Kidney tubule cell (primary cell): ENCODE measurements at places on chromosomes 5 and 9.

- no peak for DNase-seq
These were observed 110.0 kb downstream of the TLE1 start for GRCh38 chr9:81579381-81579780.

DNA sequence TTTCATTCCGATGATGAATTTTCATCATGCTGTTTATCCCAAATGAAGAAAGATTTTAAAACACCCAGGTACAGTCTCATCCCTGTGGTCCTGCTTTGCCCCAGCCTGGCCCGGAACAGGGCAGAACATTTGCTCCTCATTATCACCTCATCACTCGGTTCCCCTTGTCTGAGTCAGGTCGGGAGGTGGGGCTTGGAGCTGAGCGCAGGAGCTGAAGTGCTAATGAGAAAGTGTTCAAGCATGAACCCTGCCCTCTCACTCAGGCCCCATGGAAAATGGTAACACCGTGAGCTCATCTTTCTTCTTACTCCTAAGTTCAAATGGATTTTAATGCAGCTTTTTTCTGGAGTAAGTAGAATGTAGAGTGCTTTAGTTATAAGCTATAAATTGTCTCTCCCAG is 466.2 kb downstream of the KDM4C start:
- DNase-seq, result peak; percentile 74

DNA sequence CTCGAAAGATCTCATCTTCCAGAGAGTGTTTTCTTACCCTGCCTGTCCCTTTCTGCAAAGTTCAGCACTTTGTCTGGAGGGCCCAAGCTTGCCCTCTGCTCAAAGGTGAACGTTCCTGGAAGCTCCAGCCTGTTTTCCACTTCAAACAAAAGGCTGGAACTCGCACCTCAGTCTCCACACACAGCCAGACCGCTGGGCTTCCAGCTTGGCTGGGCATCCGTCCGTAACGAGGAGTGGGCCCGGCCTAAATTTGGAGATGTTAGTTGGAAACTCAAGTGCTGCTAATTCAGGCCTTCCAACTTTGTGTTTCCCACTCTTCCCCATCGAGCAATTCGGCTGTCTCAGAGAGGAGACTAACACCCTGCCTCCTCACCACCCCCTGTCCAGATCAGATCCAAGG is 35.1 kb downstream of the FGF18 start:
- DNase-seq, result no peak

GRCh38 chr5:110865400-110866094 is 126.7 kb downstream of the SLC25A46 start:
- DNase-seq, result peak; percentile 53

DNA sequence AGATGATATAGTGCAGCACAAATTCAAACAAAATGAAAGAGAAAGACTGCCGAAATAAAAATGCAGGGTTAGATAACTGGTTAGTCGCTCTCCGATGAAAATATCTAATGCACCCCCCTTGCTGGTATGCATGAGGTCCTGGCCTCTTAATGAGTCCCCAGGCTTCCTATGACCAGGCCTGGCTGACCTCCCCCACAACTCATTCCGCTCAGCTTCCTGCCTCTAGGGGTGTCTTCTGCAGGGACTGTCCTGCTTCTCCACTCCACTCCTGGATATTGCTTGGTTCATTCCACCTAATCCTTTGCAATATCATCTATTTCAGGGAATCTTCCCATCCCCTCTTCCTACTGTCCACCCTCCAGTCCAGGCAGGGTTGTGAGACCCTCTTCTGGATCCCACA is 341.8 kb downstream of the ASTN2 start:
- DNase-seq, result no peak

DNA sequence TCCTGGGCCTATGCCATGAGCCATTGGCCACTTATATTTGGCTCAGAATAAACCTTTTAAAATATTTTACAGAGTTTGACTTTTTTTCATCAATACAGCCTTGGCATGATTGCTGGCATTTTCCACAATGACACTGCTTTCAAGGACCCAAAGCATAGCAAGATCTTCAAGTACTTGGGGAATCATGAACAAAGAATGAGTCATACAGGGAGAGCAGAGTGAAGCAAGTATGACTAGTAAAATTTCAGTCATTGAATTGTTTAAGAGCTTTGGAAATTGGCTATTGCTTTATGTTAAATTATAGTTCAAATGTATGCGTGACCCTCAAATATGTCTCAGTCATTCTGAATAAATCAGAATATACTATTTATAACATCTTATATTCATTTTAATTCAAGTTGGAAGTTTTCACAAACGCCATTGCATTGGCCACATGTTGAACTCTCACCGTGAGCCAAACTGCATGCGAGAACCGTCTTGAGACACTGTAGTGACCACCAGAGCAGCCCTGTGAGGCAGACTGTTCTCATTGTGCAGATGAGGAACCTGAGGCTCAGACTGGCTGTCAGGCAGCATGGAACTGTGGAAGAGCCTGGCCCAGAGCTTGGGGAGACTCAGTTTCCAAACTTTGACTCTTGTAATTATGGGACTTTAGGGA is 52.9 kb downstream of the GDNF start:
- DNase-seq, result peak; percentile 77

- peak; percentile 100 for DNase-seq
These were observed 525.9 kb upstream of the CLINT1 start for GRCh38 chr5:158384535-158385481.

DNA sequence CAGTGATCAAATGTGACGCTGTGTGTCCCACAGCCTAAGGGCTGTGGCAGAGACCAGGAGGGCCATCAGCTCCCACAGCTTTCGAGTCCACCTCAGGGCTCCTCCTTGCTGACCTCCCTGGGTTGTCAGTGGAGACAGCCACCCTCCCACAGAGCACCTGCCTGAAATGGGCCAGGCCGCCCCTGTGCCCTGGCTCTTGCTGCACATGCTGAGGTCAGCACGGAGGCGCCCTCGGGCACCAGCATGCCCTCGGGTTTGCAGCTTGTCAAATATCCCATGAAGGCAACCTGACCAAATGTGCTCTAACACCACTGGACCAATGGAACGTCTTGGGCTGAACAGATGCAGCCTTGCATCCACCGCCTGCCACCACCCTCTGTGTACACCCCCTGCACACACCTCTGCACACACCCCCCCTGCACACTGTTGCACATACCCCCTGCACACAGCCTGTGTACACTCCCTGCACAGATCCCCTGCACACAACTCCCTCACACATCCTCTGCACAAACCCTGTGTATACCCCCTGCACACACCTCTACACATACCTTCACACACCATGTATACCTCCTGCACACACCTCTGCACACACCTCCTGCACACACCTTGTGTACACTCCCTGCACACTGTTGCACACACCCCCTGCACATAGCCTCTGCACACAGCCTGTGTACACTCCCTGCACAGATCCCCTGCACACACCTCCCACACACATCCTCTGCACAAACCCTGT is 2.0 kb upstream of the CEP72 start:
- no peak for DNase-seq

GRCh38 chr9:34465468-34465867 is 6.9 kb downstream of the DNAI1 start:
- no peak for DNase-seq
